Right lung (tissue), 10 donors: ENCODE measurements at places on chromosomes 1 and 21.

GRCh38 chr1:222941425-222941824 lies 126.6 kb downstream of the DISP1 start:
- no peak for DNase-seq

DNA sequence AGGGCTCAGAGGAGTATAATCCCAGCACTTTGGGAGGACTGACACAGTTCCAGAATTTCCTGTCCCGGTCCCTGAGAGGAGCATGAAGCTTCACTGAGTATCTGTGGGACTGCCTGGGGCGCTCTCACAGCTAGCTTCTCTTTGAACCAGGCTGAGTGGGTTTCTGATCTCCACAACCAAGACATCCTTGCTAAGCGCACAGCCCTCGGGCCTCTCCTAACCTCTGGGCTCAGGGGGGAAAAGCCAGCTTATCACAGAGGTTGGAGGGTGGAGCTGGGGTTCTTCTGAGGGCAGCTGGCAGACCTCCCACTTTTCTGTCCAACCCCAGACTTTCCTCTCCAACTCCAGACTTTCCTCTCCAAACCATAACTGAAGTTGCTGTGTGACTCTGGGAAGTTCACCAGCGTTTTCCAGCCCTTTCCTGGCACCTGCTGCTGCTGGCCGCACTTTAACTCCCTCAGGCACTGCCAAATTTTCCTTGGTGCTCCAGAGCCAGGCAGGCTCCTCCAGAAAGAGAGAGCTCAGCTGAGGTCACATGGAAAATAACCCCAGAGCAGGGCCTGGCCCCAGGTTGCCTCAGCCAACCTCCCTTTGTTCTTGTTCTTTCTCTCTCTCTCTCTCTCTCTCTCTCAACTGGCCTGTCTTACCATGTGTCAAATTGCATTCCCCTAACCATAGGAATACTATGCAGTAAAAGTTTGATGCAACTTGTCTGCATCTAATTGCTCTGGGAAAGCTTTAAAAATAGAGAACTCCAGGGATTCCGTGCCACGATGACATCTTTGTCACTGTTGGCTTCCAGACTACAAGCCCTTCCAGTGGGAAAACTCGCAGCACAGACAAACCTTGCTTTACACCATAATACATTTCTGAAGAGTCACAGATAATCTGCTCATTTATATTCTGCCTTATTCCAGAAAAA lies 49.5 kb downstream of the OLFML2B start:
- DNase-seq, result no peak

GRCh38 chr1:60535713-60536112 lies 462.1 kb upstream of the C1orf87 start:
- DNase-seq, result no peak

DNA sequence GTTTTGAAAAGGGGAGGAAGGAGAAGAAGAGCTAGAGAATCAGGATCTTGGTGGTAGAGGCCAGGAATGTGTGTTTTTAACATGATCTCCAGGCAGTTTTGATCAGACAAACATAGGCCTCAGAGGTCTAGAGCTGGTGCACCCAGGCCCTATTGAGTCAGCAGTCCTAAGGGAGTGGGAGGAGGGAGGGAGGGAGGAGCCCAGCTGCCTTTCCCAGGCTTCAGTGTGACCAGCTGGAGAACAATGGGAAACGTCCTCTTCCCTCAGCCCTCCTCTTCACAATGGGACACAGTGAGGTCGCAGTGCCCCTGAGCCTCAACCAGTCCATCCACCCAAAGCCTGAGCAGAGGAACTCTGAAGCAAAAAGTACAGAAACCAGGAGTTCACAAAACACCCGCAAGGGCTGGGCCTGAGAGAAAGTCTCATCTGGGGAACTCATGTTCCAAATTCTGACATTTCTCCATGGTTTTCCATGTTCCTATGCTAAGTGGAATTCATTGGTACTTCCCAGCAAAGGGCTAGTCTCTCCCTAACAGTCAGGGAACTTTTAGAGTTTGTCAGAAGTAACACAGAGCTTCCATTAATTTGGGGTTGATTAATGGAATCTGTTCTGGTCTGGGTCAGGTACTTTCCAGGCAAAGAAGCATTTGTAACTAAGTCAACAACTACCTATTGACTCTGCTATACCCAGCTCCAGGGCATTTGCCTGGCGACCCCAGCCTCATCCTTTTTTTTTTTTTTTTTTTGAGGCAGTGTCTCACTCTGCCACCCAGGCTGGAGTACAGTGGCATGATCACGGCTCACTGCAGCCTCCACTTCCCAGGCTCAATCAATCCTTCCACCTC lies 37.5 kb downstream of the ELAPOR1 start:
- no peak for DNase-seq

- no peak for DNase-seq
Observed at GRCh38 chr1:201678264-201679101, 139.6 kb downstream of the NAV1 start.

DNA sequence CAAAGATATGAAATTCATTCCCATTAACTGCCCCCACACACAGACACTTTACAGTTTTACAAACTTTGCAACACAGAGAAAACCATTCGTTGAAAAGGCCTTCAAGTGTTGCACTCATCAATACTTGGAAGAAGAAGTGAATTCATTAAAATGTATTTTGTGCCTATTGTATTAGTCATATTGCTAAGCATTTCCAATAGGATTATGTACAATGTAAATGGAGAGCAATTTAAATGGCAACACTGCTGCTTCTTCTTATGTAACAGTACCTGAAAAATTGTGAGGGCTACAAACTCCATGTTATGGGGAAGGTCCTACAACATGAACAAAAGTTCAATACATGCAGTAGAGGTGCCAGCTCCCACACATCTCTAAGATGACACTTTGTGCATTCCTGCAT lies 209.3 kb upstream of the POGK start:
- no peak for DNase-seq

GRCh38 chr1:156747742-156748669 lies 3.5 kb downstream of the HDGF start:
- DNase-seq, result no peak

DNA sequence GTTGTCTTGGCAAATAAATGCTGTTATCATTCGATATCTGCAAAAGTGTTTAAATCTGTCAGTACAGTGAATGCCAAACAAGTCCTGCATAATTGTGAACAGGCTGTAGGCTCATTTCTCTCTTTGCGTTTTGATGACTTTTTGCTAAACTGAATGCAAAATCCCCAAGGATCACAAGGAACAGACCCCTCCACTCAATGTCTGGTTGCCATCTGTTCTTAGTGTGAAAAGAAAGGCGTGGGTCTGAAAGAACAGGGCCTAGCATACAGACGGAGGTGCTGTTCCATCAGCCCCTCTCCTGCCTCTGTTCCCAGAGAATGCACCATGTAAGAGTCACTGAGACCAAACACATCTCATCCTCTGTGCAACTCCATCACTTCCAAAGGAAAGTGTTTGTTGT lies 40.4 kb downstream of the EIF2B3 start:
- DNase-seq, result no peak

DNA sequence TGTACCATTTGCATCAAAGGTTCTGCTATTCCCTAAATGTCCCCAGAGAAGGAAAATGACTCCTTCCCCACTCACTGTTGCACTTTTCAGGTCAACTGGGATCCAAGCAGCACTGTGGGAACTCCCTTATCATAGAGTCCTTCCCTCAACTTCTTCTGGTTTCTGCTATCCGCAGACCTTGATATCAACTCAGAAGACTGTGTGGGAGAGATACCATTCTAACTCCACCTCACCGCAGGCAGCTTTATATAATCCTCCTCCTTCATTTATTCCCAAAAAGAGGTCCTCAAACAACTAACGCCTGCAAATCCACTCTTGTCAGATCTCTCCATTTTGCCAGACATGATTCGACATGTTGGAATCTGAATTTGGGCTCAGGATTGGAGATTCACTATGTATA lies 27.3 kb downstream of the LHX9 start:
- DNase-seq, result no peak

GRCh38 chr1:2251786-2252185 lies 23.7 kb downstream of the SKI start:
- DNase-seq, result no peak

DNA sequence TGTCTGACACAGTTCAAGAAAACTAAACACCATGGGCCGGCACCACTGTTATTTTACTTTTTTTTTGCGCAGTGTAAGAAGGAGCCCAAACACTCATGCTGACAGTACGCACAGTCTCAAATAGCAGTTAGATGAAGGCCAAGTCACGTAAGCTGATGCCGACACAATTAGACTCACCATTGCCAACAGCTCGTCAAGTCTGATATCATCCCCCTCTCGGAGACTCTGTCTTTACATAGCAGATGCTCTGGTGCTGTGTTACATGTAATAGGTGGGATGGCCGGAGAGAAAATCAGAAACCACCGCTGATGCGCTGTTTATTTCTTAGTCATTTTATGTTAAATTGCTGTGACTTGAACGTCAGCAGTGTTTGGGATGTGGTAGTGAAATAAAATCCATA lies 49.3 kb downstream of the TGFB2 start:
- no peak for DNase-seq

DNA sequence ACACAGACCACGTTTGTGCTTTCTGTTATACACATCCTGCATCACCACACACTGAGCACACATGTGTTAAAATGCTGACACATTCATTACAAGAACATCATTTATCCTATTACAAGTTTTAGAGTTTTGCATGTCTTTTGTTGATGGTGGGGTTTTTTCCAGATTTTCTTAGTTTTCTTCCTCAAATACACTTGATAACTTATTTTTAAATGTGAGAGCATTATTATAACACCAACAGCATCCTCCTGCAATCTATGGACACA lies 67.3 kb downstream of the TGFBR3 start:
- DNase-seq, result no peak

DNA sequence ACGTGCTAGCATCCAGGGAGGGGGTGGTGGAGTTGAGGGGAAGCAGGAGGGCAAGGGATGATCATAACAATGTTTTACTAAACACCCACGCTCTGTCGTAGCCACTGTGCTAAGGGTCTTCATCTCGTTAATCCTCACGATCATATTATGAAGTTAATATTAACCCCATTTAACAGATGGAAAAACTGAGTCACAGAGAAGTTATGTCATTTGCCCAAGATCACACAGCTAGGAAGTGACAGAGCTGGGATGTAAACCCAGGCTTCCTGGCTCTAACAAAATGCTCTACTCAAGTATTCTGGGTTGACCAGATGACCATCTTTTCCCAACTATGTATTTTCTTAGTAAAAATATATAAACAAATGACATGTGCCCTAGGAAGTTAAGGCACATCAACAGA lies 88.7 kb downstream of the TAS1R2 start:
- no peak for DNase-seq

GRCh38 chr1:77036560-77036959 lies 169.3 kb downstream of the ST6GALNAC5 start:
- DNase-seq, result no peak

- DNase-seq, result no peak
Observed at GRCh38 chr21:46020581-46020980, 39.0 kb downstream of the COL6A1 start.

- DNase-seq, result no peak
Observed at GRCh38 chr1:32263744-32264143, 12.7 kb downstream of the LCK start.

GRCh38 chr1:227758366-227758765 lies 23.1 kb downstream of the SNAP47 start:
- DNase-seq, result no peak

DNA sequence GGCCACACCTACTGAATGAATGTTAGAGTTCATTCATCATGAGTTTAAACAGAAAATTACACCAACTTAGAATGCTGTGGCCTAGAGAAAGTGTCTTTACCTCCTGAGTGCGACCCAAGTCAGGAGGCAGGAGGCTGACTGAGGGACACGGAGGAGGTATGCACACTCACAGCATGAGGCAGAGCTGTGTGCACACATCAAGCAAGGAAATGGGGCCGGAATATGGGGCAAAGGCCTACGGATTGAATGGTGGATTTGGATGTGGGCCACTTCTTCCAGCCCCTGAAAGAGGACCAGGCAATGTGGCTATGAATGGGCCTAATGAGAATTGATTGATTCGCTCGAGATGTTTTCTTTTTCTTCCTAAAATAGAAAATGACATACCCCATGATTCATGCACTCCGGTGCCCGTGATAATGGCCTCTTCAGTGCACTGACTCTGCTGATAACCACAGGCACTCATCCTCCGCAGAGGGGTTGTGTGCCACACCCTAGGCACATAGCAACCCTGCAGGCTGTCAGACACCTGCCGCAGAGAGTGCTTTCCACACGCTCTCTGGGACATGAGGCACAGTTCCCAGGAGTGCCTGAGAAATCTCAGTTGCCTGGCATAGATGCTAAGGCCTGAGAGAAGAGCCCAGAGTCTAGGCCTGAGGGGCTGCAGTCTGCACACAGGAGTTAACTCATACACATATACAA lies 155.5 kb downstream of the GLUL start:
- DNase-seq, result no peak

DNA sequence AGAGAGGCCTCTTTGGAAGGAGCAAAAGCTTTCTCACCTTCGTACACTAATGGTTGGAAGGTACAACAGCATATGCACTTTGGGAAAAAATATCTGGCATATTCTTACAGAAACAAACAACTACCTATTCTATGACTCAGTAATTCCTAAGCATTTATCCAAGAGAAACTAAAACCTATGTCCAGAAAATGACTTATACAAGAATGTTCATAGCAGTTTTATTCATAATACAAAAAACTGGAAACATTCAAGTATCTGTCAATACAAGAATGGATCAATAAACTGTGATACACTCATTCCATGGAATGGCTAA lies 8.2 kb downstream of the NBPF1 start:
- no peak for DNase-seq

DNA sequence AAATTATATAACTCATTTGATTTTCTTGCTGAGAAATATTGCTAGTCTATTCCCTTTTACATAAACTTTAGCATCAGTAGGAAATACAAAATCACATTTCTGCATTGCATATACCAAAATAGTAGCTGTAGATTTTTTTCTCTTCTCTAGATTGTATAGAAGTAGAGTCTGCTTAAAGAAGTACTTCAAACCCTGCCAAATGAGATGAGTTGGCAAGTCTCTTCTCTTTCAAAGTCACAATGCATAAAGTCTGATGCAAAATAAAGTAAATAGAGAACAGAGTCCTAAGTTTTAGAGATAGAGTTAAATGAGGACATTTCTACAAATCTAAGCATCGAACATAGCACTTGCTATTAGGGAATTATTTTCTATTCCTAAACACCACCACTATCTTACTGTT lies 6.4 kb downstream of the PLPPR4 start:
- DNase-seq, result no peak

DNA sequence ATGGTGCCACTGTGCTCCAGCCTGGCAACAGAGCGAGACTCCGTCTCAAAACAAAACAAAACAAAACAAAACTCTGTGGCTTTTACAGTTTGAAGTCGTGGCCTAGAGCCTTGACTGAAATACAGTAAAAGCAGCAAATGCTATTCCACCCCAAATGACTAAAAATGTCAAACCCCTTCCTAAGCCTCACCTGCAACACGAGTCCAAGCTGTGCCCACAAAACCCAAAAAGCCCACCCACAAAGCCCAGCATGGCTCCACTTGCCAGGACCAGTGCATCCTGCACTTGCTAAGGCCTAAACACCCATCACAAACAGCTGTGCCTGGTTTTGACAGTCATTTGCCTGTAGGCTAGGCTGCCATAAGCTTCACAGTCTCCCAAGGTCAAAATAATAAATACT lies 21.3 kb downstream of the VAV3 start:
- no peak for DNase-seq

GRCh38 chr1:2496087-2496622 lies 20.1 kb downstream of the PLCH2 start:
- DNase-seq, result no peak
